Fibroblast of lung (primary cell): ENCODE measurements at places on chromosomes 2 and 18. TPM values are rescaled to one million over a fixed set of nuclear protein-coding genes. Genes with fewer than 3 reads are reported as not detected.
A peak's percentile ranks its signal among the peaks of the same experiment; 100 is the strongest.

Gene ITM2C
- 58.3 and 77.3 TPM in 2 replicates for total RNA-seq

GRCh38 chr2:235217846-235218245 lies 266.0 kb downstream of the SH3BP4 start:
- H3K27ac ChIP-seq = no peak overlapping the region
- no peaks in the 10 kb centered on the region for H3K4me1 ChIP-seq
- no peaks in the 10 kb centered on the region for H3K36me3 ChIP-seq
- H3K27me3 ChIP-seq = no peaks in the 10 kb centered on the region

Gene STARD6
- total RNA-seq = 0.33 TPM in 1 of 2 replicates, not detected in the other

GRCh38 chr2:34853646-34854045 lies 1254.5 kb upstream of the FAM98A start:
- DNase-seq = no peak
- H3K27me3 ChIP-seq = no peaks in the 10 kb centered on the region
- no peaks in the 10 kb centered on the region for H3K4me1 ChIP-seq
- H3K27ac ChIP-seq = no peak overlapping the region
- H3K4me3 ChIP-seq = no peak overlapping the region
- no peaks in the 10 kb centered on the region for H3K36me3 ChIP-seq

DNA sequence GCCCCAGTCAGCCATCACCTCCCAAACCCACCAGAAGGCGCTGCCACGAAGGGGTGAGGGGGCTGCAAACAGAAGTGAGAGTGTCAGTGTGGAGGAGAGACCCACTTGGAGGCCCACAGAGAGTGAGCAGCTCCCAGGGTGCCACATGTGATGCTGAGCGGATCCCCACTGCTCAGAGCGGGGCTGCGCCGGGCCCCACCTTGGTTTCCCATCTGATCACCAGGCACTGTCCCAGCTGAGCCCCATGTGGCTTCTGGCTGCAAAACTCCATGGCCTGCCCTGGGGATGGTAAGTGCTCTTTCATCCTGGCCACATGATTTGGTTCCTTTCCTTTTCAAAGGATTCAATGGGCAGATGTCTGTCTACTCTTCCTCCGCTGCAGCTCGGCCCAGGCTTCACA lies 23.8 kb downstream of the SNORC start:
- H3K27ac ChIP-seq = no peak overlapping the region
- peaks cover 2% of the 10 kb centered on the region for H3K36me3 ChIP-seq
- H3K27me3 ChIP-seq = no peaks in the 10 kb centered on the region
- H3K4me3 ChIP-seq = no peak overlapping the region
- no peak for DNase-seq

GRCh38 chr2:191738667-191739066 lies 60.7 kb downstream of the NABP1 start:
- no peaks in the 10 kb centered on the region for H3K4me1 ChIP-seq
- H3K27ac ChIP-seq = no peak overlapping the region
- DNase-seq = no peak
- H3K4me3 ChIP-seq = no peak overlapping the region

Gene FHL2
- 120 and 144 TPM in 2 replicates for total RNA-seq

DNA sequence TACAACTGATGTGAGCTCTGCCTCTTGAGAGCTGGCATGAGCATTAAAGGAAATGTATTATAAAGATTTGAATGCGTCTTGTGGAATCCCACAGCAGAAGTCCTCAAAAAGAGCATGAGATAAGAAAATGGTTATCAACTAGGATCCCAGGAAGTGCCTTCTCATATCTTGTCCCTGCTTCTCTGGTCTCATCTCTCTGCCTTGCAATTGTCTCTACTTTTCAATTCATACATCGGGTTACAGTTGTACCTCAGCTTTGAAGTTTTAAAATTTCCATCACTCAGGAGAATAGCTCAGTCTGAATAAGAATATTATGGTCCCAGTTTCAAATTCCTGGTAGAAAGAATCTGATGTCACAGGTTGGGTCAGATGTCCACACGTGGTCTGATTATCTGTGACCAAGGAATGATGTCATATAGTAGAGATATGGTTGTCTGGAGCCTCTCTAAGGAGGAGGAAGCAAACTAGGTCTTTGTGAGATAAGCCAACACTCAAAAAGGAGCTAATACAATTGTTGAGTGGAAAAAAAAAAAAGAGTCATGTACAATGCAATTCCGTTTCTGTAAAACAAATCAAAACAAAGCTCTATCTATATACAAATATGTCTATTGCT lies 21.7 kb upstream of the CCDC88A start:
- H3K4me3 ChIP-seq = no peak overlapping the region
- H3K27me3 ChIP-seq = no peaks in the 10 kb centered on the region

DNA sequence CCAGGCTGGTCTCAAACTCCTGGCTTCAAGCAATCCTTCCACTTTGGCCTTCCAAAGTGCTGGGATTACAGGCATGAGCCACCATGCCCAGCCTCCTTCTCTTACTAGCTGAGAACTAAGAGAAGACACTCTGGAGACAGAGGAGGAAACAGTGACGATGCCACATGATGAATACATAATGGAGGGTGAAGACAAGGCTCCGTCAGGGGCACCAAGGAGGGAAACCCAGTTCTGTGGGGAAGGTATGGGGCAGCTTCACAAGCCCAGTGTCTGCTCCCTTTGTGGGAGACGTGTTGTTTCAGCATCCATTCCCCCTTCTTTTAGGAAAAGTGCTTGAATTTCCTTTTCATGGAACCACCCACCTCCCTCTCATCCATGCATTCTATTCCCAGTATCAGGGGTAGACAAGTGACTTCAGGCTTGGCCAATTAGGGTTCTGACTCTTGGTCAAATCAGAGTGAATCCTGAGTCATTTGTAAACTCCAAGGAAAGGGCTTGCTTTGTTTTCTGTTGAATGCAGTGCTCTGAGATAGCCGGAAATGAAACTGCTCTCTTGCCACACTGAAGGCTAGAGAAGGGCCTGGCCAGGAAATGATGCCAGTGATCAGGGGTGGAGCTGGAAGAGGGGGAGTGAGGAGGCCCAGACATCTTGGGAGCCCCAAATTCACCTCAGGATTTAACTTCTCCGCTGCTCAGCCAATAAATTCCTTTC lies 23.7 kb downstream of the TMEM127 start:
- peaks cover 2% of the 10 kb centered on the region for H3K4me1 ChIP-seq
- no peaks in the 10 kb centered on the region for H3K27me3 ChIP-seq

DNA sequence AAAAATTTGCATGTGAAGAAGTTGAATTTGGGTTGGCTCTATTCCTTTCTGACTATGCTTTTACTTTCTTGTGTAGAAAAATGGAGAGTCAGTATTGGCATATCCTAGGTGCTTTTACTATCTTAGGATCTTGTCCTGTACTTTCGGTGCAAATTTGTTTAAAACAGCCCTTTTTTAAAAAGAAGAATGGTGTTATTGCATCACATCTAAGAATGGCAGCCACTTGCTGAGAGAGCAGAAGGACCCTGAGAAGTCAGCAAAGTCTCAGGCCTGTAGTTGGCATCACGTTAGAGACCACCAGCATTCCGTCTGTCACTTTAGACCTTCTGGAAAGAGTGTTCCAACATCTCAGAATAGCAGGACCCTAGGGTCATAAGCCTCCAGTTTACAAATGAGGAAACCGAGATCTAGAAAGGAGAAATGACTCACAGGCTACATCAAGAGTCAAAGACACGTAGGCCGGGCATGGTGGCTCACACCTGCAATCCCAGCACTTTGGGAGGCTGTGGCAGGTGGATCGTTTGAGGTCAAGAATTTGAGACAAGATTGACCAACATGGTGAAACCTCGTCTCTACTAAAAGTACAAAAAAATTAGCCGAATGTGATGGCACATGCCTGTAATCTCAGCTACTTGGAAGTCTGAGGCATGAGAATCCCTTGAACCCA lies 42.5 kb downstream of the SPATS2L start:
- no peak overlapping the region for H3K27ac ChIP-seq
- H3K36me3 ChIP-seq = no peaks in the 10 kb centered on the region
- no peak for DNase-seq
- H3K4me3 ChIP-seq = no peak overlapping the region

Gene CHRNG
- total RNA-seq = not detected in 2 replicates

- H3K4me3 ChIP-seq = no peak overlapping the region
- no peak overlapping the region for H3K27ac ChIP-seq
- peak; percentile 65 for DNase-seq
- no peaks in the 10 kb centered on the region for H3K27me3 ChIP-seq
- no peaks in the 10 kb centered on the region for H3K4me1 ChIP-seq
- no peaks in the 10 kb centered on the region for H3K36me3 ChIP-seq
These were observed 111.1 kb downstream of the KLHL14 start for GRCh38 chr18:32661486-32662299.

Gene KCNJ3
- total RNA-seq = not detected in 2 replicates

DNA sequence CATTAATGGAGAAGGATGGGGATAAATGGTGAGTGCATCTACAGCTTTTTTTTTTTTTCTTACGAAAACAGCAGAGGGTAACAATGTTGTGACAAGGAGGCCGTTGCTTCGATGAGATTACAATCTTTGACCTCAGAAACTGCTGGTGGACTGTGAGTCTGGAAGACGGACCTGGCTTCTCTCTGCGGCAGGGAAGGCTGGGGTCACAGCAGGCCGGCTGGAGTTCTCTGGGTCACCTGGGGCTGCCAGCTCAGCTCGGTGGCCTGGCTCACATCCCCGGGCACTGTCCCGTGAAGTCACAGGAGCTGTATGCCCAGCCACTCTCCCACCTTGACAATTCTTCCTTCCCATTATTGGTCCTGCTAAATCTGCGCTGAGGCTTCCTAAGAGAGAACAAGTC lies 160.8 kb downstream of the ACKR3 start:
- no peaks in the 10 kb centered on the region for H3K27me3 ChIP-seq
- DNase-seq = no peak
- no peak overlapping the region for H3K4me3 ChIP-seq
- no peak overlapping the region for H3K27ac ChIP-seq

- H3K27ac ChIP-seq = no peak overlapping the region
- DNase-seq = no peak
- H3K4me3 ChIP-seq = no peak overlapping the region
- H3K36me3 ChIP-seq = no peaks in the 10 kb centered on the region
- no peaks in the 10 kb centered on the region for H3K4me1 ChIP-seq
- H3K27me3 ChIP-seq = no peaks in the 10 kb centered on the region
These were observed 483.9 kb upstream of the DDX18 start for GRCh38 chr2:117330641-117331040.

DNA sequence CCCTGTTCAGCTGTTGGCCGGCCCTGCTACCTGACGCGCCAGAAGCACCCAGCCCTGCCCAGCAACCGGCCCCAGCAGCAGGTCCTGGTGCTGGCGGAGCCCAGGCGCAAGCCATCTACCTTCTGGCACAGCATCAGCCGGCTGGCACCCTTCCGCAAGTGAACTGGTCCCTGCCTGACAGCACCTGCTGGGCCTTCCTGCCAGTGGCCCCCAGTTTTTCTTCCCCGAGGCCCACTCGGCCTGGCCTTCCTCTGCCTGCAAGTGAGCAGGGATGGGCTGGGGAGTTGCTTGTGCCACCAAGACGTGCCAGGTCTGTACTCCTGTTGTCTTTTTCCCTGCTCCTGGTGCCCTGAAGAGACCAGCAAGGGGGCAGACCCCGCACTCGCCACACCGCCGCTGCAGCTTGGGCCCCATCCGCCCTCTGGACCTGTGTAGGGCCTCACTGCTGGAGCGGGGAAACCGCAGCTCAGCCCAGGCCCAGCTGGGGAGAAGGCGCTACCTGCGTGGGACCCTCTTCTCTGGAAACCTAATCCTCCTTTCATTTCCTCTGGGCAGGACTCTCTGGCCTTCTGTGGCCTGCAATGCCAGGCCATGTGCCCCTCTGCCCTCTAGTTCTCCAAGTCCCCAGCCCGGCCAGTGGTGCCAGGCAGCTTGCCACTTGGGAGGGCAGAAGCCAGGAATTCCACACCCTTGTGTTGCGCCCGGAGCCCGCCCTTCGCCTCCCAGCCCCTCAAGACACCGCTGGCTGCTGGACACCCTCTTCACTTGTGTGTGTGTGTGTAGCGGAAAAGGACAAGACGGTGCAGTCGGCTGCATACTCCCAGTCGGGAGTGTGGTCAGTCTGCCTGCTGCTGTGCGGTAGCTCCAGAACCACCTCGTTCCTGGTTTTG lies 47.0 kb downstream of the FAM168B start:
- no peak for DNase-seq
- H3K4me3 ChIP-seq = no peak overlapping the region
- peaks cover 15% of the 10 kb centered on the region for H3K36me3 ChIP-seq
- H3K4me1 ChIP-seq = no peaks in the 10 kb centered on the region
- no peak overlapping the region for H3K27ac ChIP-seq

DNA sequence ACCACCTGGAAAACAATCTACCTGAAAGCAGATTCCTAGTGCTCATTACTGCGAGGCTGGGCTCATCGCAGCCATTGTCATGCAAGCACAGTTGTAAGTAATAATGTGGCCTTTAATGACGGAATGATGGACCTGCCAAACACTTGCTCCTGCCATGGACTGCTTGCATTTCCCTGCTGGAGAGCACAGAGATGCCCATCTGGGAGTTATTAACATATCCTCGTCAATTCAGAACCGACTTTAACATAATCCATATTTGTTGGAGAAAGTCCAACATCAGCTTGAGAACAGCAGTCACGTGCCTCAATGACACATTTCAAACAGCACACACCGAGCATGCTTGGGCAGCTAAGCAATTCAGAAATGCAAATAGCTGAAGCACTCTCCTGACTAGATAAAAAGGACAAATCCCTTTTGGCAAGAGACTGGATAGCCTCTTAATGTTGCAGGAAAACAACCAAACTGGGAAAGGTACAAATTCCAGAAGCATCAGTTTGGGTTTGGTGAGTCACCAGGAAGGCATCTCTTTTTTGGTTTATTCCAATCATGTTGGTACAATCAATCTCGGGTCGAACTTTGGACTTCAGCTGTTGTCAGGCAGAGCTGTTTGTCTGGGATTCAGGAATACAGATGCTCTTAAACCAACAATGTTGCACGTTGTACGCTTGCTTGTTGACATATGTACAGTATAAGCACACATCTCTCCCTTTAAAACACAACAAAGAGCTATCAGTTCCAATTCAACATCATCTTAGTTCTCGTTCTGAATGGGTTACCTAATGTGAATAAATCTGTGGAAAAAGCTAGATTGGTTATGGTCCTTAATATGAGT lies 395.8 kb downstream of the LNPK start:
- no peaks in the 10 kb centered on the region for H3K36me3 ChIP-seq
- no peaks in the 10 kb centered on the region for H3K4me1 ChIP-seq
- H3K27me3 ChIP-seq = no peaks in the 10 kb centered on the region
- H3K27ac ChIP-seq = no peak overlapping the region

- no peaks in the 10 kb centered on the region for H3K36me3 ChIP-seq
- DNase-seq = no peak
These were observed 178.1 kb downstream of the NCKAP5 start for GRCh38 chr2:133390156-133390555.

Gene ACVR1C
- total RNA-seq = 0.26 and 0.83 TPM in 2 replicates

Gene CAPN14
- under 0.01 and 0.17 TPM in 2 replicates for total RNA-seq

Gene DAPL1
- total RNA-seq = not detected in 2 replicates

DNA sequence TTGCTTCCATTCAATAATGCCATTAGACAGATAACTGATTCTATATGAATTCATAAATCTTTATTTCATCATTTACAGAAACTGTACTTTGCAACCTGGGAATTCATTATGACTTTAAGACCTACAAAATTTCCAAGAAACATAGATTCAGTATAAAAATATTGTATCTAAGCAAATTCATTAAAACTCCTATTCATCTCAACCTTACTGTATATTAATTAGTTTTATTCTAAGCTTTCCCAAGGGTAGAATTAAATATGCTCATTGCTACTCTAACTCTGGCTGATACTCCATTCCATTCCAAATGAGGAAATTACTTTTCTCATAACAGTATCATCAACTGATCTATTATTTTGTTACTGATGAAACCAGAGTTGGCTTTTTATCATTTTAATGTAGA lies 473.0 kb upstream of the LRRTM4 start:
- no peaks in the 10 kb centered on the region for H3K36me3 ChIP-seq
- DNase-seq = no peak
- no peak overlapping the region for H3K27ac ChIP-seq
- no peak overlapping the region for H3K4me3 ChIP-seq
